ENCODE measurements at places on chromosomes 11 and 22.

- no peak for DNase-seq
These were observed 529.6 kb downstream of the BRD1 start for GRCh38 chr22:49297871-49298721.

DNA sequence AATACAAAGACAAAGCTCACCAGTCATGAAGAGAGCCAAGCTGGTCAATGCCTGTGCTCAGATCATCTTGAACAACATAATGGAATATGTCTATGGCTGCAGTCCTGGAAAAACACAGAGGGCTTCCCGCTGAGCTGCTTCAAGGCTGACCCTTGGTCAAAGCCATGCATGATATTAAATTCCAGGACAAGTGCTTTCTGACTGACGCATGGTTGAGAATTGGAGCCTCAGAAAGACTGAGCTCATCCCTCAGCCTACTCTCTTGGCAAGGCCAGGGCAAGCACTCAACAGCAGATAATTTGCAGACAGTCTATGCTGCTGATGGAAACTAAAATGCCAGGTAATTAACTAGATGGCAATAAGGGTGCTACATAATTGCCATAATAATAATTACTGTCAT lies 89.2 kb downstream of the GALNT18 start:
- DNase-seq: no peak

- no peak for DNase-seq
These were observed 130.0 kb downstream of the EHF start for GRCh38 chr11:34750692-34751405.

DNA sequence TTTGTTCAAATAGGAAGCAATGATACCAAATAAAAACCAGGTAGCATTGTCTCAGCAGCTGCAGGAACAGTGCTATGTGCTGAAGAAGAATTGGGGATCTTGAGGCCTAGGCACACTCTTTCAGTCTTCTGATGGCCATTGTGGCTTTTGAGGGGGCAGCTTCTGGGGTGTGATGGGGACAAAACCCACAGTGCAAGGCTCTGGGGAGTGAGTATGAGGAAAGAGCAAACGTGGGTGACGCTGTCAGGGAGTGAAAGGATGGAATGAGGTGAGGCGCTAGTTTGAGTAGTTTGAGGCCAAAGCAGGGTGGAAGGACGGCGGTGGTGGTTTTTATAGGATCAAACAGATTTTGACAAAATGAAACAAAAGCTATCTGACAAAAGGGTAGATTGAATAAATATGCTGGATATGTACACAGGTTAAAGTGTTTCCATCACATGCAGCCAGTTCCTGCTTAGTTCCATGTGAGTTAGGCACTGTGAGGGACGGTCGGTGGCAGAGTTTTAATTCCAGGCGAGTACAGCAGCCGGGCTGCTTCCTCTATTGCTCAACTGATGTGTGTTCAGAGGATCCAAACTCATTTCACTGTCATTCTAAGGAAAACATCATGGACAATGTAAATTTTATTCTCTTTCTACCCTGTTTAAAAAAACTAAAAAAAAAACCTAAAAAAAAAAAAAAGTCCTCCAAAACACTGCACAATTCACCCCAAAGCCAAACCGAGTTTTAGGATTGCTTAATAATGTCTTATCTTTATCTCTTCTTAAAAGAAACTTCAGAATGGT lies 18.9 kb downstream of the ADAMTS15 start:
- DNase-seq: no peak

DNA sequence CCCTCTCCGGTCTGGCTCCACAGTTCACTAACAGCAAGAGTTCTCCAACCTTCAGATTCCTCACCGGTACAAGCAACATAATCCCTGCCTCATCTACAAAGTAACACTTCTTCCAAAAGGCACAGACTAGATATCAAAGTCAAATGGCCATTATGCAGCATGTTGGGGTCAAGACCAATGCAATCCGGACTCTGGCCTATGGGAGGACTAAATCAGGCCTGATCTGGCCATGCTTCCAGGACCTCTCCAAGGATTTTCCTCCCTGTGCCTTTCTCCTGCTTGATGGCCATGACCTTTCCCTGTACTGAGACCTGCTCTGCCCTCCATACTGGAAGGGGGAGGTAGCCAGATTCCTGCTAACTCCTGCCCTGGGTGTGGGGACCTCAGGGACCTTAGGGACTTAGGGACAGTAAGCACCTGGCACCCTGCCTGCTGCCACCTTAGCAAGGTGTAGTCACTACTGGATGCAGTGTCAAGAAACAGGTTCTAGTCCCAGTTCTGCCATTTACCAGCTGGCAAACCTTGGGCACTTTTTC lies 6.7 kb downstream of the TBC1D10A start:
- DNase-seq: no peak

GRCh38 chr11:3894128-3894731 lies 38.8 kb downstream of the STIM1 start:
- no peak for DNase-seq

DNA sequence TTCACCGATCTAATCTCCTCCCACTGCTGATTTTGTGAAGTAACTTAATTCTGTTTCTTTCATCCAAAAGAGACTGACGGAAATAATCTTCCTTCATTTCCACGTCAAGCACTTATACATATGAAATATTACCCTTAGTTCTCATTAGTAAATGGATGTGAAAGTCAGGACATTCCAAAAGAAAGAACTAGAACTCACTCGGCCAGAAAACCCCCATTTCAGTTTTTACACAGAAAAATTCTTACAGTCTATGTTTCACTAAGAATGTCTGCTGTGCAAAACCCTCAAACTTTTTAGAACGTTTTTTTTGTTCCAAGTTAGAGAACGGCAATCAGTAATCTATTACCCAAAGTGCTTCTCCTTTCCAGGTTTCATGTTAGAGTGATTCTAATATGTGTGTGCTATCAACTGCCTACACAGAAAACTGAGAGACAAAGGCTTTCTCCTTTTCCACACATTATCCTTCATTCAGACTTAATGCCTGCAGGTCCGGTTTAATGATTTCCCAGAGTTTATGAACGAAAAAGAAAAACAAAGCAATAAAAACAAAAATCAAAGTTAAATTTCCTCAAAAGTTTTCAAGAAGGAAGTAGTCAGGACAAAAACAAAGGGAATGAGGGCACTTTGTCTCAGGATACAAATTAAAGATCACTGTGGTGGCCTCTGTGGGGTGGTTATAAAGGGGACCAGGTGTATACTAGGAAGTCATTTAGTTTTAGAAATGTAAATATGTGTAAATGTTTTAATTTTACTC lies 11.3 kb upstream of the SESN3 start:
- DNase-seq: no peak

GRCh38 chr11:118436639-118437207 lies 431 bp downstream of the KMT2A start:
- DNase-seq: no peak

GRCh38 chr11:121801781-121802180 lies 314.2 kb downstream of the BLID start:
- DNase-seq: no peak

DNA sequence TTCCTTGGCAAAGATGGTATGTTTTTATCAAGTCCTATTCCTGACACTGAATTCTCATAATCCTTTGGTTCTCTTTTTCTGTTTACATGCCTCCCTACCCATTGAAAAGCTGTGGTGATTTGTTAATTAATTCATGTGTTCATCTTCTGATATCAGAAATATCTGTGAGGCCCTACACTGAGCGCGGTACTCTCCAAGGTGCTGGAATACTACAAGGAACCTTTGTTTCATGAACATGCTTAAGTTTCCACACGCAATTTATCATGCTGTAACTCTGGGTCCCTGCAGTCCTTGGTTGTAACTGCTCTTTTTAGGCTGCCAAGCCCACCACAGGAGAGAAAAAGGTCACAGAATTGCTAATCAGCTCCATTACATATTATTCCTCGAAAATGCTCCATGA lies 331.8 kb downstream of the FAT3 start:
- no peak for DNase-seq

- no peak for DNase-seq
These were observed 27.9 kb downstream of the FSHB start for GRCh38 chr11:30258679-30259078.

GRCh38 chr22:44928136-44928463 lies 81.7 kb downstream of the PHF21B start:
- DNase-seq: no peak

GRCh38 chr11:70424765-70425344 lies 26.5 kb downstream of the CTTN start:
- no peak for DNase-seq

DNA sequence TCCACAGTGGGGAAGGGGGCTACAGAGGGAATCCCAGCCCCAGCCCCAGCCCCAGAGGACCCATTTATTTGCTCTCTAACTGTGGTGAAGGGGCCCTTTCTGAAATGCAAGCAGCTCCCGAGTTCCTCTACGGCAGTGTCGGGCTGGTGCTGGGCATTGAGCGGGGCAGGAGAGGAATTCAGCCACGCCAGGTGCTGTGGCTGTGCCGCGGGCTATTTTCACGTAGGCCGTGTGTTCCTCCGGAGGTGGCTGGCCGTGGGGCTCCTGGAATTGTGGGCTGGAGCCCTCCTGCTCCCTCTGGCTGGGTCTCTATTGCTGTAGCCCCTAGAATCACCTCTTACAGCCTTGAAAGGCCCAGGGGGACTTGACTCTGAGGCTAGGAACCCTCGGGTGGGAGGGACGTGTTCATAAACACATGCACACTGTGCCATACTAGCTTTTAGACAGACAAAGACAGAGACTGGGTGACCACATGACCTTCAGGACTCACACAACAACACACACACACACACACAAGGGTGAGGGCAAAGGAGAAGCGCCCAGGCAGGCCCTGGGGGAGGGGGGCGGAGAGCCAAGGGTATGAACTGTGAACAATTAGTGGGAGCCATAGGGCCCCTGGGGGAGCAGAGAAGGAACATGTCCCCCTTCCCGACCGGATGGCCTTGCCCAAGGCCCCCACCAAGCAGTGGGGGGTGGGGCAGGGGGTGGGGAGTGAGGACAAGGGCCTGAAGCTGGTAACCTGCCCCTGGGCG lies 48.4 kb upstream of the SYT7 start:
- DNase-seq: no peak

GRCh38 chr11:48366365-48366764 lies at the start of gene OR4C5:
Gene OR4C5, minus strand, starts transcription at chr11:48366465. Its CDS starts 0 bp downstream, at chr11:48366465.
- no peak for DNase-seq

DNA sequence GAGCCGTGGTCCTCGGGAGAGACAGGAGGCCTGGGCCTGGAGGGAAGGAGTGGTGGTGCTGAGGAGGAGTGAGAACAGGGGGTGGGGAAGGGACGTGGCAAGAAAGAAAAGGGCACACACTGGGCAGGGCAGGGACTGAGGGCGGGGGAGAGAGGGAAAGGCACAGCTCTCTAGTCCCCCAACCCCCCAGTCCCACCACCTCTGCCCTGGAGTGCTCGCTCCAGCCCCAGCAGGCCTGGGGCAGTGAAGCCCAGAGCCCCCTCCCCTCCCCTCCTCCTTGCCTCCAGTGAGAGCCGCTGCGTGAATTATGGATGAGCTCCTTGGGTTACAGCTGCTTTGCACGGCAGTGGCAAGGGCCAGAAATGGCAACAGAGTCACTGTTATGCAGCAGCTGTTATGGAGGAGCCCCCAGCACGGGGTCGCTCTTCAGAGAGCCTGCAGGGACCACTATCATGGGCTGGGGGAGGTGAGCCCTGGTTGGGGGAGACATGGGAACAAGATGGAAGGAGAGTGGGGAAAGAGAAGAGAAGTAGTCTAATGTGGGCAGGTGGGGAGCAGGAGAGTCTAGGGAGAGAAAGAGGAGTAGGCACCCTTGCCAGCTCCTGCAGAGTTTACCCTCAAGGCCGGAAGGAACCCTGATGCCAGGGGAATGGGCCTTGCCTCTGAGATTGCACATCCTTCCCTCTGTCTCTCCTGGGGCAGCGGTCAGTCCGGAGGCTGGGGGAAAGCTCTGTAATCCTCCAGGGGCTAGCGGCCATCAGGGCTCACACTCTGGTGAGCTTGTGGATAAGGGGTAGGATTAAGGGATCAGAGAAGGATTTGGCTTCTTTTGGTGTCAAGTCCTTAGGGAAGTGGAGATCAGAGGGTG lies 3.6 kb downstream of the RTN4RL2 start:
- no peak for DNase-seq

DNA sequence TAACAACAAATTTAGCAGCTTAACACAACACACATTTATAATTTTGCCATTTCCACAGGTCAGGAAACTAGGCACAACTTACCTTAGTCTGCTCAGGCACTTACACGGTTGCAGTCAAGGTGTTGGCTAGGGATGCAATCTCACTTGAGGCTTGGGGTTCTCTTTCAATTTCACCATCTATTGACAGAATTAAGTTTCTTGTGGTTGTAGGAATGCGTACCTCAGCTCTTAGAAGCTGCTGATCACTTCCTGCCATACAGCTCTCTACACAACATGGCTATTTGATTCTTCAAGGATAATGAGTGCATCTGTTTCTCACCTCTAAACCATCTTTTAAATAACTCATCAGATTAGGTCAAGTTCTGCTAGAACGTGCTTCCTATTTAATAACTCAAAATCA lies 968.1 kb downstream of the LRRC4C start:
- no peak for DNase-seq

- DNase-seq: no peak
These were observed 25.2 kb downstream of the GTF2H1 start for GRCh38 chr11:18347471-18348125.

- no peak for DNase-seq
These were observed 4.2 kb upstream of the NEAT1 start for GRCh38 chr11:65418431-65418680.

- DNase-seq: no peak
These were observed 1888.4 kb downstream of the LRRC4C start for GRCh38 chr11:39571081-39571480.

DNA sequence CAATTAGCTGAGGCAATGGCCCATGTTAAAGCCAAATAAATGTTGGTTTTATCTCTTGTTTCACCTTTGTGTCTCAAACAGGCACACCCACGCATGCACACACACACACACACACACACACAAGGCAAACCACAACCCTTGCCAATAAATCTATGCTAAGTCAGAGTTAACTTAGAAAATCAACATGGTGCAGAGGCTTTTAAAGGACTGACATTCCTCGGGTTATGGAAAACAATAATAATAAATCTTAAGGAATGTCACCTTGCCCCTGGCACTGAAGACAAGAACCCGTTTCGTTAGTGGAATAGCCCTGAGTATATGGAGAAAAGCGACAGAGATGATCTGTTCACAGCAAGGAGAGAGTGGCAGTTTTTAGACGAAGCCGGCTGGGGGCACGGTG lies 326.3 kb downstream of the NTM start:
- DNase-seq: no peak

- no peak for DNase-seq
These were observed 6.1 kb downstream of the APOL3 start for GRCh38 chr22:36154423-36154945.

- no peak for DNase-seq
These were observed 72.5 kb downstream of the GLYATL1 start for GRCh38 chr11:59011655-59012397.

GRCh38 chr11:119373059-119373920 lies 8.2 kb downstream of the USP2 start:
- DNase-seq: no peak

GRCh38 chr11:117424781-117425180 lies 97.1 kb downstream of the CEP164 start:
- no peak for DNase-seq

GRCh38 chr22:24337894-24338645 lies 67.4 kb downstream of the SPECC1L start:
- DNase-seq: no peak

GRCh38 chr11:93474123-93474522 lies 69.1 kb downstream of the SMCO4 start:
- no peak for DNase-seq

GRCh38 chr22:43238526-43239006 lies 51.6 kb upstream of the TTLL12 start:
- no peak for DNase-seq

Data from activated CD4-positive, CD25-positive, alpha-beta regulatory T cell treated with anti-CD3 and anti-CD28 coated beads, Interleukin-2, amount 50 U/mL, for 16 hours (primary cell).